ENCODE measurements at places on chromosomes 7 and 10.

- DNase-seq: no peak
Measured at GRCh38 chr7:34747176-34747781, 89.3 kb downstream of the NPSR1 start.

DNA sequence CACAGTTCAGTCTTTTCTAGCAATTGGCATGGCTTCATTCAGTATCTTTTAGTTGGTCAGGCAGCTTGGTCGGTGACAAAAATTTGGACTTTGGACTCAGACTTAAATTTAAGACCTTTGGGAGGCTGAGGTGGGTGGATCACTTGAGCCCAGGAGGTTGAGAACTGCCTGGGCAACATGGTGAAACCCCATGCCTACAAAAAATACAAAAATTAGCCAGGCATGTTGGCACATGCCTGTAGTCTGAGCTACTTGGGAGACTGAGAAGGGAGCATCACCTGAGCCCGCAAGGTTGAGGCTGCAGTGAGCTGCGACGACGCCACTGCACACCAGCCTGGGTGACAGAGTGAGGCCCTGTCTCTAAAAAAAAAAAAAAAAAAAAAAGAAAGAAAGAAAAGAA is 19.5 kb upstream of the ITPRID1 start:
- DNase-seq: no peak

DNA sequence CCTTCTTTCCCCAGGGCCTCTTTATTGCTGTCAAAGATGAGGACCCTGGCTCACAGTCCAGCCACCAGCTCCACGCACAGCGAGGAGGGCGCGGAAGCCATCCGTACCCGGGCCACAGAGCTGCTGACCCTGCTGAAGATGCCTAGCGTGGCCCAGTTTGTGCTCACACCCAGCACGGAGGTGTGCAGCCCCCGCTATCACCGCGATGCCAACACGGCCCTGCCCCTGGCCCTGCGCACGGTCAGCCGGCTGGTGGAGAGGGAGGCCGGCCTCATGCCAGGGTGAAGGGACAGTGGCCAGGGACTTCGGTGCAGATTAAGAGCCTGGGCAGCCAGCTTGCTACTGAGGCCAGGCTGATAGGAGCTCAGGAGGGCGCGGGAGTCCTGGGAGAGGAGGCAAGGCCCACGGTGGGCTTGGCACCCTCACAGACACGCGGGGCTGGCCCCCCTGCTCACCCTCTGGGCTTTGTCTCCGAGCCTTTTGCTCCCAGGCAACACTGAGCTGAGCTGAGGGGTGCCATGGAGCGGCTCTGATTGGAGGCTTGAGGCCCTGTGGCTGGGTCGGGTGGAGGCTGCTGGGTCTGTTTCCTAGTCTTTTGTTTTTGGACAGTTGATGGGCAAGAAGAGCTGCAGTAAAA is 15.8 kb downstream of the AP5Z1 start:
- DNase-seq: no peak

DNA sequence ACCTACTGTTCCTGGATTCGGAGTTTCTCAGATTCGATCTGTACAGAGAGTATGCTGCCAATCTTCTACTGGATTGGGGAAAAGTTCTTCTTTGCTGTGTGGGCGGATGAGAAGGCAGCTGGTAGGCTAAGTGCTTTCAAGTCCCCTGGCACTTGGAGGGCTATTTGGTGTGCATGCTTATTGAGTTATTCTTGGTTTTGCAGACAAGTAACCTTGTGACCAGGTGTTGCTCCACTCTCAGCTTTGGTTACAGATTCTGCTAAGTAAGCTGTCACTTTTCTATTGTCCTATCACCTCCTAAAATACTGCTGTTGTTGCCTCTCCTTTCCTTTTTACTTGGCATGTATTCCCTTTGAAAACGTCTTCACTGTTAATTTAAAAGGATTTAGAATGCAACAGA is 1375.1 kb upstream of the LRRTM3 start:
- no peak for DNase-seq

- no peak for DNase-seq
Measured at GRCh38 chr10:36280890-36281499, 638.9 kb upstream of the FZD8 start.

- DNase-seq: no peak
Measured at GRCh38 chr10:71074176-71074755, 138.1 kb upstream of the UNC5B start.

GRCh38 chr7:151000897-151001495 is 10.2 kb downstream of the NOS3 start:
- DNase-seq: no peak

- no peak for DNase-seq
Measured at GRCh38 chr10:5364374-5364773, 392 bp upstream of the UCN3 start.

DNA sequence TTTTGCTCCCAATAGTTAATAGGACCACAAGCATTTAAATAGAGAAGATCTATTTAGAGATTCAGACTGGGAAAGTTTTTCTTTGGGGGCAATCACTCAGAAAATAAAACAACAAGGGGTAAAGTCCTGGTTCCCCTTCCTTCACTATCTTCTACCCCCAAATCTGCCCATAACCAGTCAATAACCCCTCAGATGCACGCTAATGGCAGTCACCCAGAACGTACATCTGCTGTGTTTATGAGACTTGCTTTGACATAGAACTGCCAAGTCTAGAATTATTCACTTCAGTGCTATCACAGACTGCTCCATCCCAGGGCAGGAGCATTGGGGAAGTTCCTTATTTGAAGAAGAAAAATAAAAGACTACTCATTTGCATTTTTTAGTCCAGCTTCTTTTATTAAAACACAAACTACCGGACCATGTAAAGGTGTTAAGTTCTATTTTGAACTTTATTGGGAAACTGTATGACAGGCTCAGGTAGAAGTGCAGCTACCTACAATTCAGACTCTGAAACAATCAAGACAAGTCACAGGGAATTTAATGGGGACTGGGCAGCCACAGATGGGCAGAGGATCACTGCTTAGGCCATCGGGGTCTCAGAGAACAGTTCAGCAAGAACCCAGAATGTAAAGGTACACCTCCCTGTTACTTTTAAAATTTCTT is 38.4 kb downstream of the ANK3 start:
- DNase-seq: no peak

DNA sequence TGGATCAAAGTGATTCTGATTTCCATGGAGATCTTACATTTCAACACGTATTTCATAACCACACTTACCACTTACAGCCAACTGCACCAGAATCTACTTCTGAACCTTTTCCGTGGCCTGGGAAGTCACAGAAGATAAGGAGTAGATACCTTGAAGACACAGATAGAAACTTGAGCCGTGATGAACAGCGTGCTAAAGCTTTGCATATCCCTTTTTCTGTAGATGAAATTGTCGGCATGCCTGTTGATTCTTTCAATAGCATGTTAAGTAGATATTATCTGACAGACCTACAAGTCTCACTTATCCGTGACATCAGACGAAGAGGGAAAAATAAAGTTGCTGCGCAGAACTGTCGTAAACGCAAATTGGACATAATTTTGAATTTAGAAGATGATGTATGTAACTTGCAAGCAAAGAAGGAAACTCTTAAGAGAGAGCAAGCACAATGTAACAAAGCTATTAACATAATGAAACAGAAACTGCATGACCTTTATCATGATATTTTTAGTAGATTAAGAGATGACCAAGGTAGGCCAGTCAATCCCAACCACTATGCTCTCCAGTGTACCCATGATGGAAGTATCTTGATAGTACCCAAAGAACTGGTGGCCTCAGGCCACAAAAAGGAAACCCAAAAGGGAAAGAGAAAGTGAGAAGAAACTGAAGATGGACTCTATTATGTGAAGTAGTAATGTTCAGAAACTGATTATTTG is 15.3 kb downstream of the HNRNPA2B1 start:
- no peak for DNase-seq

DNA sequence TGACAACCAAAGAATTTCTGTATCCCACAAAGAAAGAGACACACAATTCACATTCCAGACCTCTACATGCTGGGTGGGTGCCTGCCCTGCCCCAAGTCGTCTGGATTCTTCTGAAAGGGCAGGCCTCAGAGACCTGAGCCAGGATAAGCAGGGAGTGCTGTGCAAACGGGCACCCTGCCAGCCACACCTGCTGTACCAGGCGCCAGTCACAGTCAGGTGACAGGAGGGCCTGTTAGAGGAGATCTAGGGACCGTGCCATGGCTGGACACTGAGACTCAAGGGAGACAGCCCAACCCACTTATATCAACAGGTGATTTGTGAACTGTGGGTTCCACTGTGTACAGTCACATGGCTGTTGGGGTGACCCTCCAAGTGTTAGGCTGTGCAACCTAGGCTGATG is 103.1 kb upstream of the AFAP1L2 start:
- no peak for DNase-seq

DNA sequence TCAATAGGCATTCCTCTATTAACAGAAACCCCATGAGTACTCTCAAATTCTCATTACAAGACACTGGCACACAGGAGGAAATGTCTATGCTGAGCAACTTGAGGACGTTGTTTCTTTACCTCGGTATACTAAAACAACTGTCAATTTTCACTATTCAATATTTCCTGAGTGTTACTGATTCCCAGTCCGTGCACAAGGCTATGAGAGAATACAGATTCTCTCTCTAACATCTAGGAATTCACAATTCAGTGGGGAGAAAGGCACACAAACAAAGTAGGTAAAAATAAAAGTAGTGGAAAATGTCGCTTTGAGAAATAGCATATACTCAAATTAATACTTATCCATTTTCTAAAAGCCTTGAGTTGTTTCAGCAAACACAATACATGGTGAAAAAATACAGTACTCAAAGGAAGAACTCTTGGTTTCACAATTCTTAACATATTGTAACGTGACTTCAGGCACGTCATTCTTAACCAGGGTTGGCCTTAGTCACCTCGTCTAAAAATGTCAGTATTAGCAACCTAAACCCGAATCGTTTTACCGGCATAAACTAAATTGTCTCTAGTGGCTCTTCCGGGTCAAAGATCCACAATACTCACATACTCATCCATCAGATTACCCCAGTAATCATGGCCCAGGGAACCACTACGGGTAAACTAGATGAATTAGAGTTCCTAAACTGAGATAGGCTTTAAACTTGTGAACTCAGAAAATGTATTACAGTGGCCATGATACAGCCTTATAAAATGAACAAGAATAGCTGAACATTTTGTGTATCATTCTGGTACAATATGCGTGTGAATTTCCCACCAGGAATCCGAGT is 1.5 kb downstream of the IPMK start:
- no peak for DNase-seq

DNA sequence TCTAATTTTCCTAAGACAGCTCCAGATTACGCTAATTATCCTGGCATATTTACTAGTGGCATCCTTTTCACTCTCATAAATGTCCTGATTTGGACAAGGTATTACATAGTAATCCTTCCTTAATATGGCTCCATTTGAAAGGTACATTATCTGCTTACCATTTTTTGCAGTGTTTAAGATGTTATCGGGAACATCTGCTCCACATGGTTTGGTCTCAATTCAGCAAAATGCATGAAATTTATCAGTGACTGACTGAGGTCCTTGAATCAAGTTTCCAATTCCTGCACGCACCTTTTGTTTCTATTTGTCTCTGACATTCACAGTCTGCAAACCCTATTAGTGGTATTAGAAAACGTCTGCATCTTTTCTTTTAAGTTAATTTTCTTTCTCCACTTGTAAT is 384.1 kb upstream of the KIAA1217 start:
- no peak for DNase-seq

DNA sequence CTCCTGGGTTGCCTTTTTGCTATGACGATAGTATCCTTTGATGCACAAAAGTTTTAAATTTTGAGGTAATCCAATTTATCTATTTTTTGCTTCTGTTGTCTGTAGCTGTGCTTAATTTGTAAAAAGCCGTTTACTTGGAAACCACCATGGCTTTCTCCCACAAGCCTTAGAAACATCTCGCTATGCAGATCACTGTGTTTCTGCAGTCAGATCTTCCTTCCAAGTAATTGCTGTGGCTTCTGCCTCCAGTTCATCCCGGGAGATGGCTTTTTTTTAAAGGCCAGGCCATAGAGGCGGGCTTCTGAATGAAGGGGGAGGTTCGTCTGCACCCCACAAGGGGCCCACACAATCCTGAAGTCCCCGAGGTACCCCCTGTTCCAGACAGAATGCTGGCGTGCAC is 48.3 kb upstream of the OCM2 start:
- no peak for DNase-seq

GRCh38 chr7:114412548-114412947 is 2.1 kb upstream of the FOXP2 start:
- DNase-seq: no peak

GRCh38 chr7:27185013-27185853 is at the start of gene HOXA11:
HOXA11 (minus strand) TSS chr7:27185232; CDS start chr7:27185144, 88 bp downstream.
- no peak for DNase-seq

DNA sequence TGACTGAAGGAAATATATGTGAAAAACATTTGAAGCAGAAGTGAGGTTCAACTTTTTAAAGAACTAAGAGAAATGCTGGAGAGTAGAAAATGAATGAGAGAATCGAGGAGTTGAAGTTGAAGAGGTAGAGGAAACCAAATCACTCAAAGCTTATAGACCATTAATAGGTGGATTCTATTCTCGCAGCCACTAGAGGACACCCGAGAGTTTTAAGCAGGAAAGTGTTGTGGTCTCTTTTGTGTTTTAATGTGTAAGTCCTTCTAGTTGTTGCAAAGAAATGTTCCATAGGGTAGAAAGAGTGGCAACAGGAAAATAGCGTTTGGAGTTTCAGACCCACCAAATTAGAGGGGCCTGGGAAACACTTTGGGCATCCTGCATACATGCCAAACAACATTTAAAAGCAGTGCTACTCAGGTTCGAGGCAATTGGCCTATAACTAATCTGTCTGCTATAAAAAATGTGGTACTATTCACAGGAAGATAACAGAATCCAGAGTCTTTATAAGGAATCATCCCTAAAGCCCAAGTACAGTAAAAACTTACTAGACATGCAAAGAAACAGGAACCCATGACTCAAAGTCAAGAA is 75.3 kb upstream of the TAS2R16 start:
- DNase-seq: no peak

GRCh38 chr10:114852197-114852596 is 30.6 kb downstream of the FHIP2A start:
- DNase-seq: no peak

DNA sequence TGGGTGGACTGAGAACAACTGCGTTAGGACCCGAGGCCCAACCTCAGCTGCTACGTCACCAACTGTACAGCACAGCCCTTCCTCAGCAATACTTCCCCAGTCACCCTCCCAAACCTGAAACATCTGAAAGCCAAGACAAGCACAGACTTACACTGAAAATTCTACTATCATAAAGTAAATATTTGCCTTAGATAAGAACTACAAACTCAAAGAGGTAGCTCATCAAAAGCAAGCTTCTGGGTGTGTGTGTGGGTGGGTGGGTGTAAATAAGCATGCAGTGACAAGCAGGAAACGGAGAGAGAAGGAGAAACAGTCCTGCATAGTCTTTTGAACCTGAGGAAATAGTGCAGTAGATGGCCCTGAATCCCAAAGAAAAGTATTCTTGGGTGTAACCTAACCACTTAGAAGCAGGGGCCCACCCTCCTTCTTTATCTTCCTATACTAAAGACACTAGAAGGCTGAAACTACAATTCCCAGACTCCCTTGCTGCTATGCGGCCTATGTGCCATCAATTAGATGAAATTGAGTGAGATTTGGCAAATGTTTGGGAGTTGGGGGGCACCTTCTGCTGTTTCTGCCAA is 18.7 kb downstream of the SLC25A13 start:
- no peak for DNase-seq

GRCh38 chr10:47206449-47207280 is 93.3 kb upstream of the GDF10 start:
- DNase-seq: no peak

GRCh38 chr7:2863461-2864066 is 19.5 kb upstream of the GNA12 start:
- no peak for DNase-seq

- no peak for DNase-seq
Measured at GRCh38 chr7:131010717-131011431, 276.9 kb upstream of the KLF14 start.

- DNase-seq: no peak
Measured at GRCh38 chr7:122046402-122046801, 97.6 kb downstream of the AASS start.

- DNase-seq: no peak
Measured at GRCh38 chr10:88915781-88916180, 35.7 kb downstream of the STAMBPL1 start.

Data from smooth muscle cell of the brain vasculature (primary cell).